ENCODE measurements at places on chromosomes 7 and 10.

GRCh38 chr10:114206902-114207301, 27.7 kb downstream of the TDRD1 start:
- DNase-seq: no peak

DNA sequence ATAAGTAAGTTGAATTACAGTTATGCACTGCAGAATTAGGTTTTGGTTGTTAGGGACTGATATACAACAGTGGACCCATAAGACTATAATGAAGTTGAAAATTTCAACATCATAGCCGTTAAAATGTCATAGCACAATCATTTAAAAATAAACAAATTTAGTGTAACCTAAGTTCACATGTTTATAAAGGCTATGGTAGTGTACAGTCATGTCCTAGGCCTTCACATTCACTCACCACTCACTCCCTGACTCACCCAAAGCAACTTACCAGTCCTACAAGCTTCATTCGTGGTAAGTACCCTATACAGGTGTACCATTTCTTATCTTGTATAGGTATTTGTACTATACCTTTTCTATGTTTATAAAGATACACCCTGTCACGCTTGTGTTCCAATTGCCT, 113.7 kb downstream of the RAB11FIP2 start:
- no peak for DNase-seq

DNA sequence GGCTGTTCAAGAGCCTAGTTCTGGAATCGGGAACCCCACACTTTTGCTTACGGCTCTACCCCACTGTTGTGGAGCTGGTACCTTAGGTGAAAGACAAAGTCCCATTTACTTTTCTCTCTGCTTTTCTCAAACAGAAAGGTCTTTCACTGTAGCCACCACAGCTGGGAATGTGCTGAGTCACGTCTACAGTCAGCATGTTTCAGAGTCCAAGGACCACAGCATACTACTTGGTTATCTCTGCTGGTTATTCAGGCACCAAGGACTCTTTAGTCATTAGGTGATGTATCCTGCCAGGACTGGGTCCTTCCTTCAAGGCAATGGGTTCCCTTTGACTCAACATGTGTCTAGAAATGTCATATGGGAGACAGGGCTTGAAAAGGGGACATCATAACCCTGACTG, 266.8 kb upstream of the STEAP1 start:
- DNase-seq: peak; percentile 62

DNA sequence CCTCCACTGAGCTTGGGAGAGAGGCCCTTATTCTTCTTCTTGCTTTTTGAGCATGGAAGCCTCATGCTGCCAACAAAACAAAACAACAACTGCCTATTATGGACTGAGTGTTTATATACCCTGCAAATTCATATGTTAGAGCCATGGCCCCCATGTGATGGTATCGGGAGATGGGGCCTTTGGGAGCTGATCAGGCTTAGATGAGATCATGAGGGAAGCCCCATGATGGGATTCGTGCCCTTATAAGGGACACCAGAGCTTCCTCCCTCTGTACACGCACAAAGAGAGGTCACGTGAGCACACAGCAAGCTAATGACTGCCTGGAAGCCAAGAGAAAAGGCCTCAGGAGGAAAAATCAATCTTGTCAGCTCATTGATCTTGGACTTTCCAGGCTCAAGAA, 235.0 kb downstream of the FANK1 start:
- no peak for DNase-seq

GRCh38 chr10:103833731-103834365, 21.5 kb downstream of the SH3PXD2A start:
- DNase-seq: no peak

DNA sequence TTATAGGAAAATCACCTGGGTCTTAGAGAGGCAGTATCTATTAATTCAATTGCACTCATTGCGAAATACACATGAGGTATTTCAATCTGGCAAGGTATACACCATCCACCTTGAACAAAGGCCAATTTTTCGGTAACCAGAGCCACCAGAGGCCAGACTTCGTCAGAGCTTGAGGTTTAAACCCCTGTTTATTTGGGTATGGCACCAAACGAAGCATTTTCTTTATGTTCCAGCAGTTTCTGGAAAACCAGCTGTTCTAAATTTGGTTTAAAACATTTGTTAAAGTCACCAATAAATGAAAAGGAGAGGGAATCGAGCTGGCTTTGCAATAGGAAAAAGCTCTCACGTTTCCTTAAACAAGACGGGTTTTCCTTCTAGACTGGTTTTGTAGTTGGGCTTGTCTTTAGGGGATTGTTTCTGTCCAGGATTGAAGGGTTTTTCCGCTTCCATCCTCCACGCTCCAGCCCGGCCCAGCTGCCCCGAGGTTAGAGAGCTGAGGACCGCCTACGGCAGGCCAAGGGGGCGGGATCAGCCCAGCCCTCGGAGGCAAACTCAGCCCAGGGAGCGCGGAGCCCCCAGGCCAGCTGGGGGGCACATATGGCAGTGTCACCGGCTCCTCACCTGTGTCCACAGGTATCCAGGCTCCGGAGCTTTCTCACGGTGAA, 539.4 kb upstream of the MGMT start:
- DNase-seq: no peak

GRCh38 chr7:1354661-1355567, 104.4 kb downstream of the MICALL2 start:
- DNase-seq: no peak

- DNase-seq: no peak
Observed at GRCh38 chr10:22453948-22454591, 108.8 kb downstream of the SPAG6 start.

- no peak for DNase-seq
Observed at GRCh38 chr7:6299774-6300173, 27.4 kb upstream of the CYTH3 start.

DNA sequence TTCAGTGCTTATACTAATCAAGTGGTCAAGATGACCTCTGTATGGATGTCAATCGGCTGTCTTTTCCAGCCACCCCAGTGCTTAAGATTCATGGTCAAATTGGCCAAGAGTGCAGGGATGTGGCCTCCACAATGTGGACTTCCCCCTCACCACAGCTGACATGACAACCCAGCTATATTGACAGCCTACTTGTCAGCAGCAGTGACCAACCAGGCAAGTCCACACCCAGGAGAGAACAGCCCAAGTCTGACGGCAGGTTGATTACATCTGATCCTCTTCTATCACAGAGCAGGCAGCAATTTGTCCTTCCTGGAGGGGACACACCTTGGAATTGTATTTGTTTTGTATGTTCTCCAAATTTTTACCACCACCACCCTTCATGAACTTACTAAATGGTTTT, 8.2 kb upstream of the ERVW-1 start:
- no peak for DNase-seq

DNA sequence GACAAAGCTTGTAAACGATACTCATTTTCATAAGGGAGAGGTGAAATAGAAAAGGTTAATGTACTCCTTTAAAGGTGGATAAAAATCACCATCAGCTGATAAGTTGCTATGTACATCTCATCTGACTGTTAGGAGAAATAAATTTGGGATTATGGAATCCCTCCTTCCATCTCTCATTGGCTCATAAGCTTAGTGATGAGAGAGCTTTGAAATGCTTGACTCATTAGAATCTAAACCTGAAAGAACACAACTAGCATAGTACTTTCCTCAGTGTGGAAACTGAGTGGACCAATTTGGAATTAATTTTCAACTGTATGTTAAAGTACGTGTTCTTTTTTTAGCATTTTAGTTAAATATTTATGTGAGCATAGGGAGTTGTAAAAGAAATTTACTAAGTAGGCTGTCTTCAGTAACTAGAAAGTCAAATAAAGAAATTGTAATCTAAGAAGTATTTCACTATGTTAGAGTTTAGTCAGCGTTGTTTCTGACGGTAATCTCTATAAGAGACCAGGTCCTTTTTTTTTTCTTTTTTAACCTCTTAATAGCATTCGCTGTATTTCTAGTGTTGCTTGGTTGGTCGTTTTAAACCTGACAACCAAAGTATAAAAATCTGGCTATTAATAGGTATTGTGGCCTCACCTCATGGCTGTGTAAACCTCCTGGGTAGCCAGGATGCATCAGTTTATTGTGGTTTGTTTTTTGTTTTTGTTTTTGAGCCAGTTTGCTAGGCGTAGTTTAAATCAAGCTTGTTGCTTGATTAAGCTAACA, 34.4 kb downstream of the FHIP2A start:
- DNase-seq: no peak

GRCh38 chr10:132634241-132634946, 96.8 kb downstream of the INPP5A start:
- DNase-seq: no peak

Measured in MM.1S (cell line).